ENCODE measurements at places on chromosomes 4 and X. TPM values are rescaled to one million over a fixed set of nuclear protein-coding genes. Genes with fewer than 3 reads are reported as not detected.

The PNMA6F gene
- not detected for total RNA-seq

The PARM1 gene
- total RNA-seq, result 116 TPM

The CENPVL1 gene
- total RNA-seq, result not detected

The CENPC gene
- total RNA-seq, result 5.7 TPM

The PAGE4 gene
- not detected for total RNA-seq

The HHIP gene
- 2.2 TPM for total RNA-seq

The PLP1 gene
- total RNA-seq, result 5.9 TPM

The GPR78 gene
- not detected for total RNA-seq

The DOK7 gene
- total RNA-seq, result 33.5 TPM

The CXCL11 gene
- total RNA-seq, result not detected

The CCNB3 gene
- total RNA-seq, result 0.53 TPM

The PPP4R3C gene
- total RNA-seq, result not detected

The TBC1D1 gene
- 132 TPM for total RNA-seq

The PLAC8 gene
- 1.1 TPM for total RNA-seq

The GLRA3 gene
- total RNA-seq, result not detected

The H2BW2 gene
- total RNA-seq, result not detected

The GAB1 gene
- total RNA-seq, result 31.0 TPM

The LPAR4 gene
- total RNA-seq, result not detected

The MAGED1 gene
- total RNA-seq, result 74.5 TPM

The XPNPEP2 gene
- total RNA-seq, result 7.7 TPM

The TRMT10A gene
- total RNA-seq, result not detected

The PPA2 gene
- 49.3 TPM for total RNA-seq

The SPON2 gene
- 14.0 TPM for total RNA-seq

The GAK gene
- 87.3 TPM for total RNA-seq

The MAGEC2 gene
- total RNA-seq, result not detected

The ALPK1 gene
- 8.7 TPM for total RNA-seq

The NXF2B gene
- not detected for total RNA-seq

The GPRASP1 gene
- total RNA-seq, result 0.85 TPM

The CYLC1 gene
- not detected for total RNA-seq

The TMSB15A gene
- not detected for total RNA-seq

The DCHS2 gene
- not detected for total RNA-seq

The EMCN gene
- 24.6 TPM for total RNA-seq

The CCNG2 gene
- 27.8 TPM for total RNA-seq

The MSL3 gene
- 28.5 TPM for total RNA-seq

The SYTL5 gene
- not detected for total RNA-seq

The CSAG1 gene
- total RNA-seq, result not detected

The SCML2 gene
- total RNA-seq, result 0.64 TPM

The BCOR gene
- total RNA-seq, result 26.7 TPM

The GAGE2A gene
- not detected for total RNA-seq

The RAB40A gene
- 1.5 TPM for total RNA-seq

The MSANTD1 gene
- total RNA-seq, result not detected

The CASK gene
- total RNA-seq, result 33.7 TPM

The CLDN34 gene
- total RNA-seq, result not detected

The TMPRSS11B gene
- not detected for total RNA-seq

The GABRG1 gene
- total RNA-seq, result under 0.01 TPM

The AFF1 gene
- total RNA-seq, result 112 TPM

The UGDH gene
- total RNA-seq, result 81.1 TPM

The RBMXL3 gene
- total RNA-seq, result not detected

The STATH gene
- total RNA-seq, result not detected

The FHIP1A gene
- not detected for total RNA-seq

The CWH43 gene
- total RNA-seq, result not detected

The SATL1 gene
- total RNA-seq, result not detected

The SH3D19 gene
- total RNA-seq, result 110 TPM

The CCKAR gene
- not detected for total RNA-seq

The C4orf36 gene
- total RNA-seq, result not detected

The CTSO gene
- 7.5 TPM for total RNA-seq
